Activated T-cell treated with anti-CD3 and anti-CD28 coated beads, Interleukin-2, amount 50 U/mL, for 4 hours (primary cell): ENCODE measurements at places on chromosomes 1 and 21. TPM values are rescaled to one million over a fixed set of nuclear protein-coding genes. Genes with fewer than 3 reads are reported as not detected.

- DNase-seq: no peak
Measured at GRCh38 chr1:18126616-18127015, 19.0 kb downstream of the IGSF21 start.

KCNT2 gene
- not detected for total RNA-seq

DNA sequence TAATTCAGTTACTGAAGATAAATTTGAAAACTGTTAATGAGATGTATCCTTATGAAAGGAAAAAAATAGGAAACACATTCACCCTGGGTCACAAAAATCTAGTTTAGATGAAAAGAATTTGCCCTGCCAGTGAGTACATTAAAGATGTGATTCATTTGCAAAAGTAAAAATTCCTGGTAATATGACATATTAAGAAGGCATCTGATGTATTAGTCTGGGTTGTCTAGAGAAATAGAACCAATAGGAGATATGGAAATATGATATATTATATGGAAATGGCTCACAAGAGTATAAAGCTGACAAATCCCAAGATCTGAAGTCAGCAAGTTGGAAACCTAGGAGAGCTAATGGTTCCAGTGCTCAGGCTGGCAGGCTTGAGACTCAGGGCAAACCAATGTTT, 153.8 kb downstream of the MRPL39 start:
- DNase-seq: no peak

CFHR1 gene
- 0.26 TPM for total RNA-seq

DNA sequence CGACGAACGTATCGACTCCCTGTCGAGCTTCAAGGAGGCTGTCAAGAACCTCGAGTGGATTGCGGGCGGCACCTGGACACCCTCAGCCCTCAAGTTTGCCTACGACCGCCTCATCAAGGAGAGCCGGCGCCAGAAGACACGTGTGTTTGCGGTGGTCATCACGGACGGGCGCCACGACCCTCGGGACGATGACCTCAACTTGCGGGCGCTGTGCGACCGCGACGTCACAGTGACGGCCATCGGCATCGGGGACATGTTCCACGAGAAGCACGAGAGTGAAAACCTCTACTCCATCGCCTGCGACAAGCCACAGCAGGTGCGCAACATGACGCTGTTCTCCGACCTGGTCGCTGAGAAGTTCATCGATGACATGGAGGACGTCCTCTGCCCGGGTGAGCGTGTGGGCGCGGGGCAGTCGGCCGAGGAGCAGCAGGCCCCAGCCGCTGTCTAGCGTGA, 28.0 kb downstream of the COL6A2 start:
- DNase-seq: peak; percentile 3

- no peak for DNase-seq
Measured at GRCh38 chr21:42751866-42752265, 98.4 kb downstream of the PDE9A start.

DNA sequence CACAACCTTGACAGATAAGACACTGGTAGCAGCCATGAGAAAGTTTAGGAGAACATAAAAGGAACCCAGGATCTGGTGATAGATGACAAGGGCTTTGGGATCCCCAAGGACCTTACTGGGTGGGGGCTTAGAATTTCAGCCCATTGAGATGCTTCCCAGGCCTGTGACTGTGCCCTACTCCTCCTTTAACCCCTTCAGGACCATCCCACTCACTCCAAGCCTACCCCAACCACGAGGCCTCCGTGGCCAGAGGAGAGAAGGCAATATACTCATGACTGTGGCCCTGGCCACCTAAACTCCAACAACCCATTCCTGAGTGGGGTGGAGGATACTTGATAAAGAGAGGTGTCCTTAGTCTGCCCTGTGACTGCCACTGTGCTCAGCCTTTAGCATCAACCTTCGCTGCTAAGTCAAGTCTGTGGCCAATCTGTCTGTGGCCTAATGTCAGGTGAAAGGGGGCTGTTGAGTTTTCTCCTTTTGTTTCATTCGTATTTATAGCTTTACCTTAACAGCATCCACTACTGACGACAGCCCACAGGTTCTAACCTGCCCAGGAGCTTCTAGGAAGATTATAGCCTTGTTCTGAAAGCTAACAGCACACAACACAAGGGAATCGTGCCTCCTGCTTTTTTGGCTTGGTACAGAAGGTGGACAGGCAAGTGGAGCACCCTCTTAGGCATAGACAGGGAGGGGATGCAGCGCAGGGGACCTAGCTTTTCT, 16.9 kb upstream of the BCAR3 start:
- no peak for DNase-seq

GRCh38 chr1:109239409-109240068, 9.8 kb upstream of the CELSR2 start:
- DNase-seq: peak; percentile 18

GRCh38 chr1:201356236-201356635, 21.2 kb downstream of the TNNT2 start:
- no peak for DNase-seq

DNA sequence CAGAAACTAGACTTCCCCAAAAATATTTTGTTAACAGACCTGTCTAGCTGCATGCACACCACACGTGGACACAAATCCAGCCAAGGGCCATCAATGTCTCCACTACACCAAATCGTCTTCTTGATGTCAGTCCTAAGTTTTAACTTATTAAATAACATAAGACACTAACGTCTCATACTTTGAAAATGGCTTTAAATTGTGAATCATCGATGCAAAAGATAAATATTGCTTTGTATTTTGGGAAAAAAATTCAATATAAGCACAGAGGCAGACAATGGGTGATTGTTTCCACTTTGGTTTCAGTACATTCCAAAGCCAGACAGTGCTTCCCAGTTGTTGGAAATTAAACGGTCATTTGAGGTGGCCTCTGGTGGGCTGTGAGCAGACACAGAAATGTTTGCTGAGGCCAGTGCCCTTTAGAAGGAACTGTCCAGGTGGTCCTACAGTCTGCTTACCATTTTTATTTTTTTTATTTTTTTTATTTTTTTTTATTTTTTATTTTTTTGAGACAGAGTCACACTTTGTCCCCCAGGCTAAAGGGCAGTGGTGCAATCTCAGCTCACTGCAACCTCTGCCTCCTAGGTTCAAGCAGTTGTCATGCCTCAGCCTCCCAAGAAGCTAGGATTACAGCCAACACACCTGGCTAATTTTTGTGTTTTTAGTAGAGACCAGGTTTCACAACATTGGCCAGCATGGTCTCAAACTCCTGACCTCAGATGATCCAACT, 1.8 kb upstream of the KIAA2013 start:
- no peak for DNase-seq

TRAPPC3 gene
- total RNA-seq: 69.6 TPM

- DNase-seq: no peak
Measured at GRCh38 chr1:36123356-36123755, 1.7 kb downstream of the COL8A2 start.

TCHH gene
- 0.03 TPM for total RNA-seq

PARP1 gene
- total RNA-seq: 218 TPM

DNA sequence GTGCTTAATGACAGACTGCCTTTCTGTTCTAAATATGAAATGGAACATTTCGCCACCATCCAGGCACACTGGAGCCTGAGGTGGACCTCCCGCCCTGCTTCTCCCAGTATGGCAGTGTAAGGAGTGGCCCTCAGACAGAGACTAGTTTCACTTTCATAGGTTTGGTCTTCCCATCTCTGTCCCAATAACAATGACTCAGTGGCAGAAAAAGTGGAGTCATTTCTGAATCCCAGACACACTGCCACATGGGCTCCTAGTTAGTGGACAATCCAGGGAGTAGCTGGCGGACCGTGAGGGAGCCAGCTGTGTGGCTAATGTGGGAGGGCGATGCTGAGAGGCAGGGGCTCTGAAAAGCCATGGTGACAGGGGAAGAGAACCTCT, 95.6 kb upstream of the TSPAN2 start:
- DNase-seq: no peak

RHD gene
- total RNA-seq: not detected

- peak; percentile 27 for DNase-seq
Measured at GRCh38 chr1:2547210-2548067, 8.7 kb upstream of the TNFRSF14 start.

GRCh38 chr21:16578912-16579311, 849.1 kb downstream of the USP25 start:
- DNase-seq: no peak

- DNase-seq: no peak
Measured at GRCh38 chr1:156640842-156641706, 843 bp upstream of the BCAN start.

- DNase-seq: no peak
Measured at GRCh38 chr1:89815611-89816010, 5.2 kb upstream of the LRRC8D start.

DNA sequence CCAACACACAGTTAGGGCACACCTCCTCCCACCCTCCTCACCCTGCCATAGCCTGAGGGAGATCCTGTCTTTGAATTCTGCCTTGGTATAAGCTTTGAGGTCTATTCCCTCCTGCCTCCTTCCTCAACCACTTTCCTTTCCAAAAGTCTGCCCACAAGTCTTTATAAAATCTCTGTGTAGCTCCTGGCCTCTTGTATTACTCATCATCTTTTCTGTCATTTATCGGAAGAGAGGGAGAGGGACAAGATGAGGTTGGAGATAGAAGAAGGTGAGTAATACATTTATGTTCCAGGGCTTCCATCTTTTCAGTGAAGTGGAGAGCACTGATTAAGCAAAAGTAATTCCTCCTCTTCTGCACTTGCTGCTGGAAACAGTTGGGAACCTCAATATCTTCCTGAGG, 30.5 kb upstream of the EFCAB14 start:
- DNase-seq: no peak

GRCh38 chr1:203453016-203453415, 22.6 kb upstream of the PRELP start:
- DNase-seq: no peak

- no peak for DNase-seq
Measured at GRCh38 chr1:31434101-31434871, 21.3 kb downstream of the SERINC2 start.

- DNase-seq: no peak
Measured at GRCh38 chr1:101781201-101781831, 215.4 kb downstream of the OLFM3 start.

DNA sequence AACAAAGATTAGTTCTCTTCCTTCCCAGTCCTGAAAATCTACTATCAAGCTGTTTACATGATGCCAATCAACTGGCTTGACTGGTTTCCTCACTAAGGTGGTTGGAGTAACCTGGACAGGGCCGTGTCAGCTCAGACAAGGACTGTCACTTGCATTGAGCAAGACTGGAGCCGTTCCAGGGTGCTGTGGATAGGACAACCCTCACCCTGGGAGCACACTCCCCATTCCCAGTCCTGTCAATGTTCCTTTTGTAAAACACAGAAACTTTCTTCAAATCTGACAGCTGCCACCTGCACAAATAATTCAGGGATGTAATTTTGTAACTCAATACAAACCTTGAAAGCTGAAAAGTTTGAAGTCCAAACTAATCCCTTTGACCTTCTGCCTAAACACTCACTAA, 31.4 kb downstream of the PLPP3 start:
- DNase-seq: no peak

GRCh38 chr1:56676571-56677035, 31.5 kb downstream of the PRKAA2 start:
- DNase-seq: no peak

GRCh38 chr1:82849460-82849859, 1048.7 kb downstream of the ADGRL2 start:
- DNase-seq: no peak

SPATA21 gene
- not detected for total RNA-seq

KLF17 gene
- not detected for total RNA-seq

GRCh38 chr1:115463347-115463746, 125.3 kb upstream of the NGF start:
- no peak for DNase-seq

GRCh38 chr1:6239213-6239752, 3.5 kb upstream of the ICMT start:
- DNase-seq: no peak

IL19 gene
- total RNA-seq: not detected

GRCh38 chr1:11072216-11072917, 12.5 kb upstream of the SRM start:
- no peak for DNase-seq

- peak; percentile 34 for DNase-seq
Measured at GRCh38 chr1:24384251-24385090, 29.1 kb downstream of the STPG1 start.

GRCh38 chr1:55214212-55214933, 791 bp downstream of the USP24 start:
- DNase-seq: peak; percentile 25

GRCh38 chr1:209871006-209871405, 43.2 kb downstream of the UTP25 start:
- no peak for DNase-seq

- DNase-seq: no peak
Measured at GRCh38 chr1:233675446-233675845, 61.5 kb downstream of the KCNK1 start.

- DNase-seq: no peak
Measured at GRCh38 chr1:229434005-229434640, at the start of gene ACTA1. Gene ACTA1, minus strand, starts transcription at chr1:229434094. Its CDS starts 979 bp downstream, at chr1:229433115.

- no peak for DNase-seq
Measured at GRCh38 chr1:62508187-62508758, 71.4 kb downstream of the USP1 start.

DCDC2B gene
- total RNA-seq: not detected

- no peak for DNase-seq
Measured at GRCh38 chr1:35850051-35850450, 33.0 kb upstream of the AGO1 start.

- no peak for DNase-seq
Measured at GRCh38 chr1:214072426-214073157, 84.8 kb downstream of the PROX1 start.

DNA sequence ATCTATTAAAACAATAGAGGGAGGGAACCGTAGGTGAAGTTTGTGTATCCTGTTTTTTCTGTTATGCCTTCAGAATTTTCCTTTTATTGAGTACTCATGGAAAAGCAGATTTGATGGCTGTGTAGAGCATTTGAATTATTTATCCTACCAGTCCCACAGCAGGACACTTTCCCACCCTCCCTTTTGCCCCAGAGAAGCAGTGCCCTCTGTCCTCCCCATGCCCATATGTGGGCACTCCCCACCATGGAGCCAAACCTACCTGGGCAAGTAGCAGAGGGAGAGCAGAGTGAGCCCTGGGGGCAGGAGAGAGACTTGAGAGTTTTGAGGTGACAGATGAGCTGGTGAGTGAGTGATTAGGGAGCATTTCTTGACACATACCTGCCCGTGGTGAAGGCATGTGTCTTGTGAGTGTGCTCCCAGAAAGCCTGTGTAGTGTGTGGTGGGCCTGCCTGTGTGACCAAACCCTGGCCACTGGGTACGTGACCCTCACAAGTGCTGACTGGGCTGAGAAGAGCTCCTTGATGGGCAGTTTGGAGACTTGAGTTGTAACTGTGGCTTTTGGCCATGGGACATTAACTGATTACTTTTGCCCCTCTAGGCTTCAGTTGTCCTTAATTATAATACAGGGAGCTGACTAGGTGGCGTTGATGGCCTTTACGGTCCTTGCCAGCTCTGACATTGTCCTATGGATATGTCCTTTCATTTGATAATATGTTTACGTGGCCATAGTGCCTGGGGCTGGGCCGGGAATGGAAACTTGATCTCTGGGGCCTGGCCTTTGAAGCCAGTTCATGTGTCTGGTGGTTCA, 3.6 kb downstream of the PSEN2 start:
- DNase-seq: no peak

- no peak for DNase-seq
Measured at GRCh38 chr1:29851691-29852090, 615.4 kb downstream of the PTPRU start.

GRCh38 chr21:43903451-43904091, 38.5 kb downstream of the AGPAT3 start:
- no peak for DNase-seq
